ENCODE measurements at places on chromosomes 13 and 19. TPM values are rescaled to one million over a fixed set of nuclear protein-coding genes. Genes with fewer than 3 reads are reported as not detected.

TRIM28 gene
- 394 TPM for total RNA-seq

CNN2 gene
- 198 TPM for total RNA-seq

- no peaks in the 10 kb centered on the region for H3K4me1 ChIP-seq
- no peak for DNase-seq
- no peaks in the 10 kb centered on the region for H3K27me3 ChIP-seq
Observed at GRCh38 chr13:48275507-48275906, 28.0 kb upstream of the RB1 start.

GRCh38 chr19:53960187-53960586 lies 2.5 kb upstream of the CACNG8 start:
- H3K27ac ChIP-seq: no peak overlapping the region
- H3K4me3 ChIP-seq: no peak overlapping the region
- H3K27me3 ChIP-seq: no peaks in the 10 kb centered on the region
- DNase-seq: no peak

Measured in B cell (primary cell).